ACHN (cell line): ENCODE measurements at places on chromosomes 16 and 17.

DNA sequence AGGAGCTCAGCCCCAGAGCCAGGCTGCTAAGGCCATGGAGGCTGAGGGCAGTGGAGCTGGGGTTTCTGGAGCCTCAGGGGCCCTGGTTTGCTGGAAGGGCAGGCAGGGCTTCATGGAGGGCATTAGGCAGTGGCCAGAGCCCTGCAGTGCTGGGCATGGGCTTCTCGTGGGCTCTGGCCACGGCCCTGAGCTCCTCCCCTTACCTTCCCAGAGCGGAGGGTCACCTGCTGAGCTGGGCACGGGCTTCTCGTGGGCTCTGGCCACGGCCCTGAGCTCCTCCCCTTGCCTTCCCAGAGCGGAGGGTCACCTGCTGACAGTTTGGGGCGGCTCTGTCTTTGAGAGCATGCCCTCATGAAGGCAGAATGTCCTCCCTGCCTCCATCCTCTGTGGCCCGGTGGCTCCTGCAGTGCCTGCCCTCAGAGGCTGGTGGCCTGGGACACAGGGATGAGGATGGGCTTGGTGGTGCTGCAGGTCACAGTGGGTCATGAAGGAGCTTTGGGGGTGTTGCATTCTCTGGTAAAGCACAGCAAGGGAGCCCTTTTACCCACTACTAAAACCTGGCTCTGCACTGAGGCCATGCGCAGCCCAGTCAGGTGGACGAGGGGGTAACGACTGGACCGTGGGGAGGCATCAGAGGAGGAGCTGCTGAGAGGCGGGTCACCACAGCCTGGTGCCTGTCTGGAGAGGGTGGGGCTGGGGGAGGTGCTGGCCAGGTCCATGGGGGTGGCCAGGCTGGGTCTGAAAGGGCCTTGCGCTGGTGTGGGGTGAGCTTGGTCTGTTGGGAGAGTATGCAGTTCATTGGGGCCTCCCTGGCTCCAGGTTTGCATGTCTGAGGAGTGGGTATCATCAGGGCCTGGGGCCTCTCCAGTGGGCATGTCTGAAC lies 2.9 kb upstream of the RNPS1 start:
- DNase-seq, result no peak

DNA sequence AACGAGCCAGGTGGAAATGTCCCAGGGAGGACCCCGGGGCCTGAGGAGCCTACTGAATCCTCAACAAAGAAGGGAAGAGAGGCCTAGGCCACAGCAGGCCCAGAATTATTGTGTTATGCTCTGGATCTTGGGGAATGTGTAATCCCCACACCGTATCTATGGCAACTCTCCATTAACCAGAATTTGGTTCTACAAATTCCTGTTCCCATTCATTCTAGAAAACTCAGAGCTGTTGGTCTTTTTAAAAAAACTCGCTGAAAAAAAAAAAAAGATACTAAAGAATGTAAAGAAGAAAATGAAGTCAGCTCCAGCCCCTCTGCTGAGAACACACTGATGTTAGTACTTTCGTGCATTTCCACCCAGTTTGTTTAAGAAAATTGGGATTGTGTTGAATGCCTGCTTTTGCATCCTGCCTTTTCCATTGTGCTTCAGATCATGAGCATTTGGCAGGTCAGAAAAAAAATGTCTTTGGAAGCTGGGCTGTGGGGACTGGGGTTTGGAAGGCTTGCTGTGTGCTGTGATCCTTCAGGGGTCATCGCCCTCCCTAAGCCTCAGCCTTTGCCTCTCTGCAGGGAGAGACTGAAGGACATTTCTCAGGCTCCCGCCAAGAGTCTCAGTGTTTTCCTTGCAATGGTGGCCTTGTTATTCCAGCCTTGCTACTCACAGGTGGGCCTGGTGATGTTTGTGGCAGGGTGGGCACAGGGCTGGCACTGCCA lies 69.5 kb downstream of the SREBF1 start:
- DNase-seq, result no peak

- peak; percentile 45 for DNase-seq
Observed at GRCh38 chr17:7404737-7405349, 946 bp upstream of the TMEM256 start.

DNA sequence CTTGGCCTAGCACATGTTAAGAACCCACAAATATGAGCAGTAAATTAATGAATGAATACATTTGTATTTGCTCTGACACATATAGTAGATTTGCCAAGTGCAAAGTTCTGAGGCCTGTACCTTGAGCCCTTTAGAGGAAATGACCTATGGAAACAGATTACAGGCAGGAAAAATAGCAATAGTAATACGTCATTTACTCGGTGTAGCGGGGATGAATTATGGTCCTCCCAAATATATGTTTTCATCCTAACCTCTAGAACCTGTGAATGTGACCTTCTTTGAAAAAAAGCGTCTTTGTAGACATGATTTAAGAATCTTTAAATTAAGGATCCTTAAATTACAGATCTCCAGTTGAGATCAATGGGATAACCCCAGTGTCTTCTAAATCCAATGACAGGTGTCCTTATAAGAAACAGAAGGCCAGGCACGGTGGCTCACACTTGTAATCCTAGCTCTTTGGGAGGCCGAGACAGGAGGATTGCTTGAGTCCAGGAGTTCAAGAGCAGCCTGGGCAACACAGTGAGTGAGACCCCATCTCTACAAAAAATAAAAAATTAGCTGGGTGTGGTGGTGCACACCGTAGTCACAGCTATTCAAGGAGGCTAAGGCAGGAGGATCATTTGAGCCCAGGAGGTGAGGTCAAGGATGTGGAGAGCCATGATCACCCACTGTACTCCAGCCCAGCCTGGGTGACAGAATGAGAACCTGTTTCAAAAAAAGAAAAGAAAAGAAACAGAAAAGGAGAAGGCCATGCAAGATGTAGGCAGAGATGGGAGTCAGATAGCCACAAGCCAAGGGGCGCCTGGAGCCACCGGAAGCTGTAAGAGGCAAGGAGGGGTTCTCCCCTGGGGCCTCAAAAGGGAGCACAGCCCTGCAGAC lies 5.1 kb upstream of the ITPRIPL2 start:
- no peak for DNase-seq

DNA sequence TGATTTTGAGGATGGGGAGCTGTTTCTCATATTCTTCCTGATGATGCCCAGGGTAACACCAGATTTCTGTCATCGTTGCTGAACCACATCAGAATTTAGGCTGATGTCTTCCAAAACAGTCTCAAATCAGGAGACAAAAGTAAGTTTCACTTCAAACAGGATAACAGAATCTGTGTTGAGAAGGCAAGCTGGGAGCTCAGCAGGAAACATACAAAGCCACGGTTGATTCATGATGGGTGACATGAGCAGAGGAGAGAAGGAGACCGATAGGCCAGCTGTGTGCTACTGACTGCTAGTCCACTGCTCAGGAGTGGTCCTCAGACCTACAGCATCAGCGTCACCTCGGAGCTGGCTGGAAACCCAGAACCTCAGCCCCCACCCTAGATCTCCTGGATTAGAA lies 62.9 kb upstream of the RCVRN start:
- DNase-seq, result no peak

DNA sequence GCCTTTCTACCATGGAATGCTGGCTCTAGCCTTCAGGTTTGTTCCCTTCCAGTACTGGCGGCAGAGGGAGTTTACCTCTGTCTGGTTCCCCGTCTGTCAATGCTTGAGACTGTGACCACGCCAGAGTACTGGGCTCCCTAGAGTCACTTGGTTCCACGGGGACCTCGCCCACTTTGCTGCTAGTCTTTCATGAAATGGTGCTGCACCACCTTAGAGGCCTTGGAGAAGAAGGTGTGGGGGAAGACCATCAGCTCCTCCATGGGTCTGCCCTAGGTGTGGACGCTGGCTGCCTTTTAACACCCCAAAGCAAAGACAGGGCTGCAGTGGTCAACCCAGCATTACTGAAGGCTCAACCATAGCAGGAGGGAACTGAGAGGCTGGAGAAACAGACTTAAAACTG lies 55.3 kb upstream of the KSR1 start:
- no peak for DNase-seq

- no peak for DNase-seq
Observed at GRCh38 chr16:53651357-53651756, 52.3 kb downstream of the RPGRIP1L start.

DNA sequence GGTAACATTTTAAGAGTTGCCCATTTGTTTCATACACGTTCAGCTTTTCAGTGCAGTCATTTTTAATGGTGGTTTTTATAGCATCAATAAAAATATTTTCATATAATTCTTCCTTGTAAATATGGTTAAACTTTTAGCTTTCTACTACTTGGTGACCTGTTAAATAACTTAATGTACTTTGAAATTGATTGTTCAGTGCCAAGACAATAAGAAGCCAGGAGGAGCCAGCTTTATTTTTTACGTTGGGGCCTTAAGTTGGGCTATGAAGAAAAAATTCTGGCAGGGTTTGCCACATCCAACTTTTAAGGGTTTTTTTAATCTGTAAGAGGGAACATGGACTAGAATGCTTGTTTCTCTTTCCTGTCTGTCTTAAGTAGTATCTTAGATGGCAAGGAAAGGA lies 284.2 kb downstream of the FTO start:
- DNase-seq, result no peak

GRCh38 chr16:15648135-15648730 lies 1.8 kb upstream of the NDE1 start:
- DNase-seq, result no peak

DNA sequence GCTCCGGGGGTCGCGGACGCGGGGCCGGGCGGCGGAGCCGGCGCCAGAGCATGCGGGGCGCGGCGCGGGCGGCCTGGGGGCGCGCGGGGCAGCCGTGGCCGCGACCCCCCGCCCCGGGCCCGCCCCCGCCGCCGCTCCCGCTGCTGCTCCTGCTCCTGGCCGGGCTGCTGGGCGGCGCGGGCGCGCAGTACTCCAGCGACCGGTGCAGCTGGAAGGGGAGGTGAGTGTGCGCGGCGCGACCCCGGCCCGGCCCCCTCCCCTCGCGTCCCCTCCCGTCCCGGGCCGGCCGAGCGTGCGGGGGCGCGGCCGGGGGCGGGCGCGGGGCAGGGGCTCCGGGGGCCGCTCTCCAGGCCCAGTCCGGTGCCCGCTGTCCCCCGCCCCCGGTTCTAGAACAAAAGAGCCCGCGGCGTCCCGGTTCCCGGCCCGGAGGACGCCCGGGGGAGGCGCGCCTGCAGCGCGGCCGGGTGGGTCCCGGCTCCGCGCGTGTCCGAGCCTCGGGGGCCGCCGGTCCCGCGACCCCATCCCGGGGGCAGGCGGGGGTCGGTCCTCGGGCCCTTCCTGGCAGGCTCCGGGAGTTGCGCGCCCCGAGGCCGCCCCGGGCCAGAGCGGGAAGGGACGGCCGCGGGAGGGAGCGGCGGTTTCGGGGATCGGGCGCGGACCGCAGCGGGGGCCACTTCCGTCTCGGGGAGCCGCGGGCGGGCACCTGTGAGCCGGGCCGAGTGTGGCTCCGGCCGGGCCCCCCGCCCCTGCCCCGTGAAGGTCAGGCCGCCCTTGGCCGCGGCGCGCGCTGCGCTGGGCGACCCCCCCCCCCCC lies 563 bp downstream of the METRNL start:
- DNase-seq, result no peak

DNA sequence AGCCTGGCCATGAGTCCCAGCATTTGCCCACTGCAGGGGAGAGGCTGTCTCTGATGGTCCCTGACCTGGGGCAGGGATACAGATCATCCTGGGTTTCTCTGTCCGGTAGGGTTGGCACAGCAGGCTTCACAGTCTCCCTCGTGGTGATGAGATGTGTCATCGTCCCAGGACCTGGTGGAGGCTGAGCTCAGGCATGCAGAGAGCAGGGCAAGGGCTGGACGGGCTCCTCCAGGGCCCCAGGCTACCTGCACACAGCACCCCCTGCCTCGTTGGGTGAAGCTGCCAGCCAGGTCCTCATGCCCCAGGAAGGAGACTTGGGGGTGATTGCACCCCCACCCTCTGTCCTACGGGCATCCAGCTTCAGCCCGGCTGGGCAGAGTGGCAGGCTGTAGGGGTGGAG lies 155.8 kb upstream of the GSE1 start:
- peak; percentile 69 for DNase-seq

- no peak for DNase-seq
Observed at GRCh38 chr16:23107117-23107516, 42.1 kb downstream of the USP31 start.

DNA sequence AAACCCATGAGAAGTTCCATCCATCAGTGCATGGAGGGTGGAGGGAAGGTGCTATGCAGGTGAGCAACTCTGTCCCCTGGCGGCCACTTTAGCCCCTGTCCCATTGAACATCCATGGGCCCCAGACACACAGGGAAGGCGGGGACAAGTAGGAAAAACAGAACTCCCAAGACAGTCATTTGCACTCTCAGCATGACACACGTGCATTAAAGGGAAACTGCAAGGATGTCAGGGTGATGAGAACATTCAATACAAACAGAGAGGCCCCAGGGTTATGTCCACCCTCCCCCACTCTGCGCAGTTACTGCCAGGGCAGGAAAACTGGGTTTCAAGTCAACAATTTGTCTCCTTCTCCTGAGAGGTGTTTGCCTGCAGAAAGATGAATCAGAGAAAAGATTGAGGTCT lies 44.0 kb upstream of the AKTIP start:
- no peak for DNase-seq

- no peak for DNase-seq
Observed at GRCh38 chr17:77107506-77108433, 33.0 kb upstream of the SEC14L1 start.

- DNase-seq, result peak; percentile 85
Observed at GRCh38 chr16:57736419-57737351, 1.1 kb downstream of the KATNB1 start.

- no peak for DNase-seq
Observed at GRCh38 chr16:66205287-66206231, 160.9 kb upstream of the CDH5 start.

DNA sequence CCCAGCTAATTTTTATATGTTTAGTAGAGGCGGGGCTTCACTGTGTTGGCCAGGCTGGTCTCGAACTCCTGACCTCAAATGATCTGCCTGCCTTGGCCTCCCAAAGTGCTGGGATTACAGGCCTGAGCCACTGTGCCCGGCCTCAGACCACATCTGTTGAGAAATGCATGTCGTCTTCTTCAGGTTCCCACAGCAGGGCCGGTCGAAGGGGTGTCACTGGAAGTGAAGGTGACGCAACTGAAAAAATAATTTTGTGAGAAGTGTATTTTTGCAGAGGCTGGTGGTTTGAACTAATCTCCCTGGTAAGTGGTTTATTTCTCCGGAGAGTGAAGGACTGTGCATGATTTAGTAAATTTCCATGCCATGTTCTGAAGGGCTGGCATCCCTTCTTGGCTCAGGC lies 33.4 kb upstream of the IL34 start:
- DNase-seq, result no peak

- no peak for DNase-seq
Observed at GRCh38 chr16:8453359-8453758, 137.0 kb downstream of the TMEM114 start.
